Naive thymus-derived CD8-positive, alpha-beta T cell (primary cell): ENCODE measurements at places on chromosomes 13 and 19. TPM values are rescaled to one million over a fixed set of nuclear protein-coding genes. Genes with fewer than 3 reads are reported as not detected.
A peak's percentile ranks its signal among the peaks of the same experiment; 100 is the strongest.

The ZNF730 gene
- not detected for polyA plus RNA-seq

- DNase-seq: no peak
Measured at GRCh38 chr19:13975870-13976269, 23.6 kb downstream of the DCAF15 start.

DNA sequence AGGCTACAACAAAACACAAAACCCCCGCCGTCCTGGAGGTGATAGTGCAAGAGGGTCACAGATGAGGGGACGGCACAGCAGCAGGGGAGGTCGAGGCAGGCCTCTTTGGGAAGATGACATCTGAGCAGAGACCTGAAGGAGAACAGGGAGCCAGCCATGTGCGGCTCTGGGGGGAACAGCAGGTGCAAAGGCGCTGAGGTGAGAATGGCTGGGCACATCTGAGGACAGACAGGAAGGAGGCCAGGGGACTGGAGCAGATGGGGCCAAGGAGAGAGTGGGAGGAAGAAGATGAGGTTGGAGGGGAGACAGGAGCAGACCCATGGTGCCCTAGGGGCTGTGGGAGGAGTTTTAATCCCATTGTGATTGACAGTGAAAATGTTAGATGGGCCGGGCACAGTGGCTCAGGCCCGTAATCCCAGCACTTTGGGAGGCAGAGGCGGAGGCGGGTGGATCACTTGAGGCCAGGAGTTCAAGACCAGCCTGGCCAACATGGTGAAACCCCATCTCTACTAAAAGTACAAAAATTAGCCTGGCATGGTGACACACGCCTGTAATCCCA is 1.8 kb upstream of the CKM start:
- DNase-seq: no peak

GRCh38 chr19:35828692-35829301 is 16.2 kb upstream of the PRODH2 start:
- peak; percentile 39 for DNase-seq

DNA sequence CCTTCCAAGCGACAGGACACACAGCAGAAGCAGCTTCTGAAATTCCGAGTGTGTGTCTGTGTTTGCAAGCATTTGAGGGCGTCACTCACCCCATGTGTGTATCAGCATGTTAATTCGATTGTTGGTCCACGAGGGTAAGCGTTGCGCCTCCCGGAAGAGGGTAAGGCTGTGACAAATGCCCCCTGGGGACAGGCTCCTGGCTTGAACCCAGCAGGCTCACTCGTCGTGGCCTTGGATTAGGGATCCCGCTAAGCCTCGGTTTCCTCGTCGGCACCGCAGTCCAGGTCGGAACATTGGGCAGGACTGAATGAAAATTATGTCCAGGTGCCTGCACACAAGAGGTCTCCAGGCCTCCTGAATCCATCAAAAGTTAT is 606 bp upstream of the STXBP2 start:
- DNase-seq: no peak
